Aorta (tissue), 5 donors: ENCODE measurements at places on chromosomes 1 and 21. TPM values are rescaled to one million over a fixed set of nuclear protein-coding genes. Genes with fewer than 3 reads are reported as not detected.

DNA sequence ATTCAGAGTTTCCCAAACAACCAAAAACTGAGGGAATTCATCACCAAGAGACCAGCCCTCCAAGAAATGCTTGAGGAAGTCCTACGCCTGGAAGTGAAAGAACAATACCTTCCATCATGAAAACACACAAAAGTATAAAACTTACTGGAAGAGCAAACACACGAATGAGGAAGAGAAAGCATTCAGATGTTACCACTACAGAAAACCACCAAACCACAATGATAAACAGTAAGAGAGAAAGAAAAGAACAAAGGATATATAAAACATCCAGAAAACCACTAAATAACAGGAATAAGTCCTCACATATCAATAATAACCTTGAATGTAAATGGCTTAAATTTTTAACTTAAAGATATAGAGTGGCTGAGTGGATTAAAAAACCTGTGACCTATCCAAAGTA lies 58.5 kb upstream of the BCL10 start:
- H3K4me3 ChIP-seq = no peak overlapping the region
- no peak overlapping the region for H3K27ac ChIP-seq
- H3K27me3 ChIP-seq = no peaks in the 10 kb centered on the region
- H3K4me1 ChIP-seq = peaks cover 8% of the 10 kb centered on the region
- no peak for DNase-seq

DNA sequence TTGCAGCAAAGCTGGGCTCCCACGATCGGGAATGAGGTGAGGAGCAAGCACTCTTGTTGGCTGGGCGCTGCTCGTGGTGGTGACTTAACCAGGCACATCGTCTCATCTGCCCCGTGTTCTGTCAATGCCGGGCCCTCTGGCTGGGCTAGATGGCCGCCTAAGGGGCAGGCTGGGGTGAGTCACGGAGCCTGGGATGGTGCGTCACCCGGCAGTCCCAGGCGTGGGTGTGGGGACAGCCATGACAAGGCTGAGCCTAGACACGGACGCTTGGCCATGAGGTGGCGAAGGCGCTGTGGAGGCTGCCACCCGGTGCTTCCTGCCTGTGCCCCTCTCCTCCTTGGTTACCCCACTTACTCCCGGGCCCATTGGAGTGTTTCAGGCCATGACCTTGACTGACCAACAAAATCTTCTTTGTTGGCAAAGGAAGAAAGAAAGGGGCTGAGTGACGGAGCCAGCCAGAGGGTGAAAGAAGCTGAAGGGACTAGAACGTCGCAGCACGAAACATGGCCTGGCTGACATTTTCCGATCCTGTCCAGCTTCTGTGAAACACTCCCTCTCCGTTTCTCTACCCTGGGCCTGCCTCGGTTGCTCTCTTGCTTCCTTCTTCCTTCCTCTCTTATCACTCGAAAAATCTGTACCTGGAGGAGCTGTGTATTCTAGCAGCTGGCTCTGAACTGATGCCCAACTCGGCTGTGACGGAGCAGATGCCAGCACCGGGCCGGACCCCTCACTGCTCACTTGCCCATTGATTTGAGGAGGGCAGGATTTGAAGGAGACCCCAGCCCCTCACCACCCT lies 596 bp downstream of the CD247 start:
- H3K4me3 ChIP-seq = no peak overlapping the region
- no peaks in the 10 kb centered on the region for H3K36me3 ChIP-seq

GRCh38 chr1:206776229-206776628 lies 3.9 kb upstream of the IL10 start:
- H3K4me1 ChIP-seq = no peaks in the 10 kb centered on the region
- H3K4me3 ChIP-seq = no peak overlapping the region
- no peak for DNase-seq
- no peak overlapping the region for H3K27ac ChIP-seq
- H3K36me3 ChIP-seq = no peaks in the 10 kb centered on the region

GRCh38 chr1:112460615-112461014 lies 48.1 kb upstream of the WNT2B start:
- DNase-seq = no peak
- no peaks in the 10 kb centered on the region for H3K4me1 ChIP-seq
- H3K27me3 ChIP-seq = no peaks in the 10 kb centered on the region

GRCh38 chr1:160876311-160876710 lies 8.7 kb downstream of the ITLN1 start:
- DNase-seq = no peak
- no peak overlapping the region for H3K4me3 ChIP-seq
- no peaks in the 10 kb centered on the region for H3K36me3 ChIP-seq

DNA sequence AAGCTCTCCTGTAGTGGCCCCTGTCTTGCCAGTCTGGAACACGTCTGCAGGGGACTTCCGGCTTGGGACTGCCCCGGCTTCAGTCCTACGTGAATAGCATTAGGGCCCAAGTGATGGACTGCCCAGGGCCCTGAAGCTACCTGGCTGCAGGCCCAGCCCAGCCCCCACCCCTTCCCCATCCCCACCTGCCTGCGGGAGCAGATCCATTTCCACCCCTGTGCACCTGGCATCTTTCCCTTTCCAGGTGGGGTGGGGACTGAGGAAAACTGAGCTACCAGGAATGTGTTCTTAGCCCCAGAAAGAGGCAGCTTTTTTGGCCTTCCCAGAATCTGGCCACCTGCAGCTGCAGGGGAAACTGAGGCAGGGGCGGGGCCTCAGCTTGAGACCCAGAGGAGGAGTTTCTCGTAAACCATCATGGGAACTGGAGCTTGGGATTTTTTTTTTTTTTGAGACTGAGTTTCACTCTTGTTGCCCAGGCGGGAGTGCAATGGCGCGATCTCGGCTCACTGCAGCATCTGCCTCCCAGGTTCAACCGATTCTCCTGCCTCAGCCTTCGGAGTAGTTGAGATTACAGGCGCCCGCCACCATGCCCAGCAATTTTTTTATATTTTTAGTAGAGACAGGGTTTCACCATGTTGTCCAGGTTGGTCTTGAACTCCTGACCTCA lies 3.2 kb downstream of the EDN2 start:
- no peak overlapping the region for H3K4me3 ChIP-seq
- peak; percentile 37 for DNase-seq
- no peaks in the 10 kb centered on the region for H3K36me3 ChIP-seq
- H3K4me1 ChIP-seq = no peaks in the 10 kb centered on the region

Gene FYB2
- total RNA-seq = not detected

Gene OR2T33
- total RNA-seq = not detected

Gene SERTAD4
- 4.5 TPM for total RNA-seq

Gene BRINP3
- total RNA-seq = 1.7 TPM
